Fibroblast of the aortic adventitia (primary cell): ENCODE measurements at places on chromosomes 16 and 17.

DNA sequence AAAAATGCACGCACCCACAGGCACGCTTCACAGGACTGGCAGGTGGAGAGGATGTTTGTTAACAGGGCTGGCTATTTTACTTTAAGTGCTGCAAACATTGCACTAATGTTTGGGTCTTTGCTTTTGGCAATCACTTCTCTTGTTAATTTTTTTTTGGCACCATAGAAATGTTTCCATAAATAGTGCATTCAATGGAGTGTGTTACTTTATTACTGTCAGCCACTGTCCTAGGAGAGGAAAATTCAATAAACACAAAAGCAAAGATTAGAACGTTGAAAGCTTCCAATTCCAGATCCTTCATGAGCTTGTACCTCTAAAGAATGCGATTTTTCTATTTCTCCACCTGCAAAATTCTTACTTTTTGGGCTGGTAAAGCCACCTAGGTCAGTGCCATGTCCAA lies 743.5 kb downstream of the WWOX start:
- DNase-seq, result no peak

GRCh38 chr17:47847341-47848197 lies 3.4 kb downstream of the SP6 start:
- DNase-seq, result no peak

- DNase-seq, result peak; percentile 29
Measured at GRCh38 chr16:85461022-85461813, 151.9 kb upstream of the GSE1 start.

DNA sequence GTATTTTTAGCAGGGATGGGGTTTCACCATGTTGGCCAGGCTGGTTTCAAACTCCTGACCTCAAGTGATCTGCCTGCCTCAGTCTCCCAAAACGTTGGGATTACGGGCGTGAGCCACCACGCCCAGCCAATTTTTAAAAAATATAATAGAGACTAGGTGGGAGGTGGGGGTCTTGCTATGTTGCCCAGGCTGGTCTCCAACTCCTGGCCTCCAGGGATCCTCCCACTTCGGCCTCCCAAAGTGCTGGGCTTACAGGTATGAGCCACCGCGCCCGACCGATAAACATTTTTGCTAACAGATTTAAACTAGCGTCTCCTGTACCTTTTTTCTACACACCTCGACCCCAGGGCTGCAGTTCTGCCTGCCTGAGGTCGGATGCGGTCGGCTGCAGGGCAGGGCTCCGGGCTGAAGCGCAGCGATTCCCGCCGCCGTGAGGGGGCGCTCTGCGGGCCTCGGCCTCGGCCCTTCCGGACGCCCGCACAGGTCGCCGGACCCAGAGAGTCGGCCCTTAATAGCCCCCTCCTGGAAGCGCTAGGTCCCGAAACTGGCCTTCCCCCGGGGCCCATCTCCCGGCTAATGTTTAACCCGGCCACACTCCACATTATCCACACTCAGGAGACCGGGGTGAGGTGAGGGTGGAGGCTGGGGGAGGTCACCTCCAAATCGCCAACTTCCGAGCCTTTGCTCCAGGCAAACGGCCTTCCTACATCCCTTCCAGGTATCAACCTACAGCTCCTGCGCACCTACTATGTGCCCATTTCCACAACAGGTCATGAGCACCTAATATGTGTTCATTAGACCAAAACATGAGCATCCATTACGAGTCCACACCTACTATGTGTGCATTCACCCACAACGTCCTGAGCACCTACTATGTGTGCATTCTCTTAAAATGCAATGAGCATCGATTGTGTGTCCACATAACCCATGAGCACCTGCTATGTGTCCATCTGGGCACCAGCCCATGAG lies 2.0 kb upstream of the GLIS2 start:
- DNase-seq, result peak; percentile 31

DNA sequence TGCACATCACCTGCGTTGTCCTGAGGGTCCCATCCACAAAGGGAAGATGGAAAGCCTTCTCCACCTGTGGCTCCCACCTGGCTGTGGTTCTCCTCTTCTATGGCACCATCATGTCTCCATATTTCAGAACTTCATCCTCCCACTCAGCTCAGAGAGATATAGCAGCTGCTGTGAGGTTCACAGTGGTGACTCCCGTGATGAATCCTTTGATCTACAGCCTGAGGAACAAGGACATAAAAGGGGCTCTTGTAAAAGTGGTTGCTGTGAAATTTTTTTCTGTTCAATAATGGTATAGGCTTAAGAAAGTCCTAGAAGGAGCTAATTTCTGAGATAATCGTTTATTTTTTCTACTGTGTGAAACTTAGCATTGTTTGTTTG lies 18.7 kb downstream of the ZNF200 start:
- DNase-seq, result no peak

- DNase-seq, result no peak
Measured at GRCh38 chr16:76351441-76351840, 74.2 kb downstream of the CNTNAP4 start.

DNA sequence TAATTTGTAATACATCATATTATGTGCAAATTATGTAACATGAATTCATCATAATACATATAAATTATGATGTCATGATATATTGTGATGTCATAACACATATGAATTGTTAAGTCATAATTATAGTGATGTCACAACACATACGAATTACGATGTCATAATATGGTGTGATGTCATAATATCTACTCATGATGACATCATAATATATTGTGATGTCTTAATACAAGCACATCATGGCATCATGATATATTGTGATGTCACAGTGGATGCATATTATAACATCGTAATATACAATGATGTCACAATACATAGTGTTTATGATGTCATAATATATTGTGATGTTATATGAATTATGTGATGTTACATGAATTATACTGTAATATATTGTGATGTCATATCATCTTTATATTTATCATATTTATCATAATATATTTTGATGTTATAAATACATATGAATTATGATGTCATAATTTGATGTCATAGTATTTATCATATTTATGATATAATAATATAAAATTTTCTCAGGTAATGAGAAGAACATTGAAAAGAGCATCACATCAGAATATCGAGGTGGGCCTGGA lies 1793.0 kb downstream of the TP53TG3F start:
- peak; percentile 3 for DNase-seq

DNA sequence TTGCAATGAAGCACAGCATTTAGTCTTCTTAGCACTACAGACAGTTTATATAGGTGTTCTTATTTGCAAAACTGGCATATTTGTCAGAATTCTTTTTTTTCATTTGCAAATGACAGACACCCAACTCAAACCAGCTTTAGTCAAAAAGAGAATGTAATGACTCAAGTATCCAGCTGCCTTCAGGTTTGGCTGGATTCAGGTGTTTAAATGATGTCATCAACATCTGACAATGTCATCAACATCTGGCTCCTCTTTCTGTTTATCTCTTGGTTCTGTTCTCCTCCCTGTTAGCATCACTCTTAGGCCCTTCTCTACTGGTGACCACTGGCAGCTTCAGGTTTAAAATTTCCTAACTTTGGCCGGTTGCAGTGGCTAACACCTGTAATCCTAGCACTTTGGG lies 18.9 kb downstream of the TMC5 start:
- DNase-seq, result no peak

DNA sequence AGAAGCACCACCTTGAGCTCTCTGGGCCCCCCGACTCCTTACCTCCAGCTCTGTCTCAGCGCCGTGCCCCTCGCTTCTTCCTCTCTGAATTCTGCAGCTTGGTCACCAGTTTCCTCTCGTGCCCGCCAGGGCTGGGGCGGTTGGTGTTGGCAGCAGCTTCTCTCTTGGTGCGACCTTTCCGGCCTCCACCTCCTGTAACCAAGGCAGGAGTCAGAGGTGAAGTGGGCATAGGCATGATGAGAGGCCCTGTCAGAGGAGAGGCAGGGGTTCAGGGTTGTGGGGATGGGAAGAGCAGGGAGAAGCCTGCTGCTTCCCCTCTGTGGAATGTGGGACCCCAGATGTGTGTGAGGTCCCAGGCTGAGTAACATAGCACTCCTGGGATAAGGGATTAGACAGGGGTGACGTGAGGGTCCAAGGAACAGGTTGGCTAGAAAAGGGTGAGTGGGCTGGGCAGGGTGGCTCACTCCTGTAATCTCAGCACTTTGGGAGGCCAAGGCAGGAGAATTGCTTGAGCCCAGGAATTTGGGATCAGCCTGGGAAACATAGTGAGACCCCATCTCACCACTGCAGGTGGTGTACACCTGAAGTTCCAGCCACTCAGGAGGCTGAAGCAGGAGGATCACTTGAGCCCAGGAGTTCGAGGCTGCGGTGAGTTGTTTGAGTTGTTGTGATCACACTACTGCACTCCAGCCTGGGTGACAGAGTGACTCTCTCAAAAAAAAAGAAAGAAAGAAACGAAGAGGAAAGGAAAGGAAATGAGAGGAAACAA lies 626 bp downstream of the NUPR1 start:
- DNase-seq, result no peak

- peak; percentile 72 for DNase-seq
Measured at GRCh38 chr16:53865494-53865863, 161.5 kb downstream of the FTO start.

DNA sequence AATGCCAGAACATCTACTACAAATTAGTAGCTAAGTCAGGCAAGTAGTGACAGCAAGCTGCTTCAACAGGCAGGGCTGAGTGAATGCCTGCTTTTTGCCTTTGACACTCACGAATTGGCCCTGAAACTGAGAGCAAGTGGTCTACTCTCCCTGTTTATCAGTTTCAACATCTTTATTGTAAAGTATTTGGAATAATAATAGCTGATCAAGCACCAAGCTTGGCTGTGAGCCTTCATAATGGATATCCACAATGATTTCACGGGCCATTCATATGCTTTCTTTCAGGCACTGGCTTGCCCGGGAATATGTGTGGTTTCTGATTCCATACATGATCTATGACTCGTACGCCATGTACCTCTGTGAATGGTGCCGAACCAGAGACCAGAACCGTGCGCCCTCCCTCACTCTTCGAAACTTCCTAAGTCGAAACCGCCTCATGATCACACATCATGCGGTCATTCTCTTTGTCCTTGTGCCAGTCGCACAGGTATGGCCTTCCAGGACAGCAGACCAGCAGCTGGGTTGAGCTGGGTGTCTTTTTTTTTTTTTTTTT lies 5.2 kb downstream of the TLCD3A start:
- no peak for DNase-seq

DNA sequence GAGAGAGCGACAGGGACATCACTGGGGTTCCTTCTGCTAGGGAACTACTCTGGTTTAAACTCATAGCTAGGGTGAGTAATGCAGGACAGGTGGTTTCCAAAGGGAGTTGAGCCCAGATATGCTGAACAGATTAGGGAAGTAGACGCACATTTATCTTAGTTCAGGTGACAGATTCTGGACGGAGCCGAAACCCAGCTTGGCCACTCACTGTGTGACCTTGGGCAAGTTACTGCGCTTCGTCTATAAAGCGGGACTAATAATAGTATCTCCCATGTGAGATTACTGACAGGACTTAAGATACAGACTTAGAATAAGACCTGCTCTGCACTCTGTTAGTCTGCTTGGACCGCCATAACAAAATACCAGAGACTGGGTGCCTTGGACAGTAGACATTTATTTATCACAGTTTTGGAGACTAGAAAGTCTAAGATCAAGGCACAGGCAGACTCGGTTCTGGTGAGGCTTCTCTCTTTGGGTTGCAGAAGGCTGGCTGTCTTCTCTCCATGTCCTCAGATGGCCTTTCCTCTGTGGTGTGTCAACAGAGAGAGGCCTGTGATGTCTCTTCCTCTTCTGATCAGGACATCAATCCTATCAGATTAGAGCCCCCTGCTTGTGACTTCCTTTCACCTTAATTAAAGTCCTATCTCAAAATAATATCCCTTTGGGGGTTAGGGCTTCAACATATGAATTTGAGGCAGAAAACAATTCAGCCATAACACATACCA lies 12.1 kb downstream of the SCNN1G start:
- no peak for DNase-seq

DNA sequence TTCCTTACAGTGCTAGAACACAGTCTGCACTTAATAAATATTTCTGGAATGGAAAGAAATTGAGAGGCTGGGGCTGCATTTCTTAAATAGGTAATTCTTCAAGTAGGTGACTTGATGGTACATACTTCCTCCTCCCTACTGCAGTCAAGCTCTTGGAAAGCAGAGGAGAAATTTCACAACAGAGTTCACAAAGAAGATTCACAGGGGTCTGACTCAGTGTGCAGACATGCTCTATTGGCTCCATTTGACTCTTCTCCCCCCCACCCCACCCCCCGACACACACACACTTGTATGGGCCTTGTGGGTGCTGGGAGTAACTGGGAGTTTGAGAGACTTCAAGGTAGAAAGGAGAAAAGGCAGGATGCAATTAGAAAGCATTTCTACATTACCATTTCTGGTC lies 6.2 kb upstream of the MYOCD start:
- peak; percentile 3 for DNase-seq

DNA sequence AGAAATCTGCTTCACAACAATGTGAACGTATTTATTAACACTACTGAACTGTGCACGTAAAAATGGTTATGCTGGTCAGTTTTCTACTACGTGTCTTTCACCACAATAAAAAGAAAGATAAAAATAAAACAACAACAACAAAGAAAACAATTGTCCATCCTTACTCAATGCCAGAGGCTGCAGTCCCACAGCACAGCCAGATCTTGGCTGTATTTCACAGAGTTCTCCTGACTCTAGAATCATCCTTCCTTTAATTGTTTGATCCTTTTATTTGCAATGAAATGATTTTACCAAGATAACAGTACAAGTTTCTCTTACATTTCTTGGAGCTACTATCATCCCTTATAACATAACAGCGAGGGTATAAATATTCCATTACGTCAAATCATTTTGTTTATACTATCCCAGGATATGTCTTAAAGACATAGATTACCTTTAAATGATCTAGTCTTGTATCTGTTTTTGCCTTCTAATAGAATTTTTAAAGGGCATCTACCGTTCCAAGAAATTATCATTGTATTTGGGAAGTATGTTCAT lies 103.3 kb downstream of the SLC39A11 start:
- DNase-seq, result no peak

DNA sequence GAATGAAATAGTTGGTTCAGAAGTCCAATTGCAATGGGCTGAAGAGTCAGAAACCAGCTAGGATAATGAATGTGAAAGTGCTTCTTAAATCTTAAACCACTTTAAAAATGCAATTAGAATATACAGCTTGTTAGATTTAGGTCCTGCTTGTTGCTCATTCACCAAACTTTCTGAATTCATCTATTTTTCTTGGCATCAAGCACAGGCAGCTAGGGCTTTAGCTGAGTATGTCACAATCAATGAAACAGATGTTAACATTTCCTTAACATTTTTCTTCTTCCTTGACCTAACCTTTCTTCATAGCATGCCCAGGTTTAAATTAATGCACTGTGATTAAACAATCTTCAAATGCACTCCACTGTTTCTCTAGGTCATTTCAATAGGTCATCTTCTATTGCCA lies 14.4 kb downstream of the KIF2B start:
- no peak for DNase-seq
